Stimulated activated CD4-positive, alpha-beta T cell treated with anti-CD3 and anti-CD28 coated beads, TNF-alpha, amount 100 ng/mL, for 1 hour (primary cell): ENCODE measurements at places on chromosomes 2 and 18.

DNA sequence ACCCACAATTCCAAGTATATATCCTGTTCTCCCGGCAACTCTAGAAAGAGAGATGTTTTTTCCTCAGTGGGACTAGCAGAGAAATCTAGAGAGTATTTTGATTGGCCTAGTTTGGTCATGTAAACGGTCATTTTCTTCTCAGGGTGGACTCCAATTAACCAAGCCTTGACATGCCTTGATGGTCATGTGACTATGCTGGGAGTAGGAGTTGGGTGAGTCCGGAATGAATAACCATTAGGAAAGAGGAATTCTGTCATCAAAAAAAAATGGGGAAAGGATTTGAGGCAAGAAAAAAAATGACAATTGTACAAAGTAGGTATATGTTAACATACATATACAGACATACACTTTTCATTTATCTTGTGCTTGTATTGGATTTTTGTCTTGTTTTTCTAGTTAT, 248.2 kb upstream of the CDH20 start:
- DNase-seq, result no peak

DNA sequence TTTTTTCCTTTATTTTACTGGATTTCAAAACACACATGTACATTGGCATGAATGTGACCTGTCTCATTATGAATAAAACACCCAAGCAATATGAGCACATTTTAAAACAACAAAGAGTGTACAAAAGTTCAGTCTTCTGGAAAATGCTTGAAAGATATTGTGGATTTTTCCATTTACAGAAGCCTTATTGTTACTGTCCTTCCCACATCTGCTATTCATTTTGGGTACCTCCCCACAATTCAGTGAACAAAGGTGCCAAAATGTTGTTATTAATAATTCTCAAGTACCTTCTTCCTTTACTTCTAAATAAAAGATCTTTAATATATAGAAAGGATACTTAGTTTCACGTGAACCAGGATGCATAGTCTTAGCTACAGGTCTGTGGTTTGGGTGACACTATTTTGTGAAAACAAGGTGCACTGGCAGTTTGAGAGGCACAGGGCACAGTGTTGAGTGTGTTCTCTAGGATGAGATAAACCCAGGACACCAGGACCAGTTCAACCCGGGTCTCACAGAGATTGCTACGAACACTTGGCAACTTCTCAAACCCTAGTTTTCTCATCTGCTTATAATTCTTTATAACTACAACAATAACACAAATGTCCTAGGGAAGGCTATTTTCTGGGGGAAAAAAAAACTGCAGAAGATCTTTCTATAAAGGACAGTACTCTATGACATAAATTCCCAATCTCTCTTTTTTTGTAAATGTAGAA, 84.5 kb upstream of the GALNT5 start:
- no peak for DNase-seq

GRCh38 chr2:168564641-168565040, 108.6 kb downstream of the CERS6 start:
- no peak for DNase-seq

DNA sequence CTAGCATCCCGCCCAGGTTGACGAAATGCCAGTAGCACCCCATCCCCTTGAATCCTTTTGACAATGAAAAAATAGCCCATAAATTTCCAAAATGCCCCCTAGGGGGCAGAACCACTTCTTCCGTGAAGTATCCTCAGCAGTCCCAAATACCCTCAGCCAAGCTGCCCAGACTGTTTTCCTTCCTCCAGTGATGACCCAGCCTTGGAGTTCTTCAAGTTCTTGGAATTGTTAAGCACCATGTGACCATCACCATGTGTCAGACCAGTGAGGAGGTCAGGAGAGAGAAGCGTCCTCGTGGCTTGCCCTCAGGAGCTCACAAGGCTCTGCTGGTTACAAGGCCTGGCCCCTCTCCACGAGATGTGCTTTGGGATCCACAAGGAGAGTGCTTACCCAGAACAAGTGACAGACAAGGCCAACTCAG, 1.4 kb upstream of the SLC23A3 start:
- DNase-seq, result no peak

DNA sequence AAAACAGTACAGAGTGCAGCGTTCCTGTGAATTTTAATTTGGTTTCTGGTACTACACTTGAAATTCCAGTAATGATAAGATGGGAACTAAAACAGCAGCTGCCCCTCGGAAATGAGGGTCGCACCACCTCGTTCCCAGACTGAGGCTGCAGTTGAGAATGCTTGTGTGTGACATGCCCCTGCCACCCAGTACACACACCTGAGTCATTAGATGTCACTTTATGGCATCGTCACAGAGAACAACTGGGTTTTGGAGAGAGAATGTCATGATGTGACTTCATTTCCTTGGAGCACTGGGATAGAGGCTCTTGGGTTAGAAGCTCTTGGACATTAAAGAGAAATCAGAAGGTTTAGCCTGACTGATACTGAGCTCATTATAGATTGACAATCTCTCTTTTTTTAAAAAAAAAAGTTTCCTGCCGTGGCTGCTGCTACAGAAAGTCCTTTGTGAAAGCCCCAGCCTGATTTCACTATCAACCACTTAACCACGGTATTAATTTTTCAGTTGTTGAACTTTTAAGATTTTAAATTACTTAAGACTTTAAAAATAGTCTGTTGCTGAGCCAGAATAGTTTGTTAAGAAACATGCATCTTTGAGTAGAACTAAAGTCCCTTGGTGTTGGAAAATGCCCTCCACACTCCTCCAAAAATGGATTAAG, 24.5 kb downstream of the BCL2L11 start:
- DNase-seq, result no peak

DNA sequence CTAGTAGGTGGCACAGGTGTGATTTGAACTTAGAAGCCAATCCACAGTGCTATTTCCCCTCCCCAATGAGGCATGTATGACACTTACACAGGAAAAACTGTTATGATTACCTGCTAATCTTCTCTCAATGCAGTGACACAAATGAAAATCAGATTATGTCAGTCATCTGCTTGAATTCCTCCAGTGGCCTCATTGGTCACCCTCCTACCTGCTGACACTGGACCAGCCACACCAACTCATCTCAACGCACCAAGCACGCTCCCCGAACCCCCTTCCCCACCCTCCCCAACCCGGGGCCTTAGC, 82.2 kb upstream of the SEC11C start:
- DNase-seq, result no peak

- DNase-seq, result no peak
Observed at GRCh38 chr2:172848519-172848918, 112.9 kb downstream of the RAPGEF4 start.

DNA sequence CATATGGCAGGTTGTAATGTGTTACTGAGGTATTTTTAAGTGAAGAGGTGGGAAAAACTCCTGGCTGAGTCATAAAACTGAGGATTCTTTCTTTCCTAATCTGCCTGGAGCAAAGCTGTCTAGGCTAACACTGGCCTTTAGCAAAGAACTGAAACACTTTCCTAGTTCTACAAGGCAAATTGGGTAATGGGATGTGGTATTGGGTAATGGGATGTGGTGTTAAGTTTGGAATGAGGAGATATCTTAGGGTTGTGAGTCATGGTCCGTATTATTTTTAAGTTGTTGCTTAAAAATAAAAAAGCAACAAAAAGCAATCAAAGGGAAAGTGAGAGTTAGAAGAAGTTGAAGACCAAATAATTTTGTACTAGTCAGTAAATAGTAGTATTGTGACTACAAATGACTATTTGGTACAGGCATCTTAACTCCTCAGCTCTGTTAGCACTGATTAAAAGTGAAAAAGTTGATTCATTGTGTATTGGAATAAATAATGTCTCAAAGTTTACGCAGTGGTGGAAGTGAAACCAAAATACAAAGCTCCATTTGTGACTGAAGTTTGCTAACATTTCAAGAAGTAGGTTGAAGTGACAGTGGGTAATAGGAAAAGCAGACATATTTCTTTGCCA, 216.8 kb downstream of the CAMKMT start:
- DNase-seq, result no peak

DNA sequence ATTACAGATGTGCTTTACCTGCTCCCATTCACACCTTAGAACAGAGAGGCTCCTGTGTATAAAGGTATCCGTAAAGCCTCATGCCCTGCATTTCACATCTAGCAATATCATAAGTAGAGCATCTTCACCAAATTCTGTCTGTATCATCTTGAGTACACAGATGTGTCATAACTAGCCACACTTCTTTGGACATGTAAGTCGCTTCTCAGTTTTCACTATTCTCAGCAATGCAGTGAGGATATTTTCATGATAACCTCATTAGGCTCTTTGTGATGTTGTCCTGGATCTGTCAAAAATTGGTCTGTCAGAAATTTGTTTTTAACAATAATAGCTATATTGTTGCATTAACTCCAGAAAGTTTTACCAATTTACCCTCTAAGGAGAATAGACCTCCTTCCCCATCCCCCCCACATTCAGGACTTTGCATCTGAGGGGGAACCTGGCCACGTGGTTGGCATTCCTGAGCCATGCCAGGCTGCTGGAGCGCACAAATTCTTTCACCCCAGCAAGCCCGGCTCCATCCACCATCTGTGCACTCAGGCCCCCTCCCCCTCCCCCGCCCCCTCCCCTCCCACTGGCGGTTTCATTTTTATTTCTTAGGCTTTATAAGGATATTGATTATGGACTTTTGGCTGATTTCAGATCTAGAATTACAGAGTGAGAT, 34.1 kb downstream of the AGAP1 start:
- DNase-seq, result no peak

- DNase-seq, result no peak
Observed at GRCh38 chr18:57806201-57806977, 3.3 kb upstream of the ATP8B1 start.

DNA sequence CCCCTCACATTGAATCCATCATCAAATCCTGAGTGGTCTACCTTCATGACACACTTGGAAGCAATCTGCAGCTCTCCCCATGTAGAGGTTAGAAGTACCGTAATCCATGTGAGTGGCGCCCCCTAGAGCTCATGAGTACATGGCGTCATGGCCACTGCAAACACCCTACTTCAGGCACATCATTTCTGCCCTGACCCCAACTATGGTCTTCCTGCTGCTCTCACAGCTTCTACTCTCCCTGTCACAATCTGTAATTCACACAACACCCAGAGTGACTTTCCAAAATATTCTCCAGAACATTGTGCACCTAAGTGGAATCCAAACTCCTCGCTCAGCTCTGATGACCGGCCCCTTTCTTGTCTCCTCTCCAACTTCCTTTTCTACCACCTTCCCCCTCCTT, 141.9 kb downstream of the ANKRD44 start:
- peak; percentile 22 for DNase-seq

DNA sequence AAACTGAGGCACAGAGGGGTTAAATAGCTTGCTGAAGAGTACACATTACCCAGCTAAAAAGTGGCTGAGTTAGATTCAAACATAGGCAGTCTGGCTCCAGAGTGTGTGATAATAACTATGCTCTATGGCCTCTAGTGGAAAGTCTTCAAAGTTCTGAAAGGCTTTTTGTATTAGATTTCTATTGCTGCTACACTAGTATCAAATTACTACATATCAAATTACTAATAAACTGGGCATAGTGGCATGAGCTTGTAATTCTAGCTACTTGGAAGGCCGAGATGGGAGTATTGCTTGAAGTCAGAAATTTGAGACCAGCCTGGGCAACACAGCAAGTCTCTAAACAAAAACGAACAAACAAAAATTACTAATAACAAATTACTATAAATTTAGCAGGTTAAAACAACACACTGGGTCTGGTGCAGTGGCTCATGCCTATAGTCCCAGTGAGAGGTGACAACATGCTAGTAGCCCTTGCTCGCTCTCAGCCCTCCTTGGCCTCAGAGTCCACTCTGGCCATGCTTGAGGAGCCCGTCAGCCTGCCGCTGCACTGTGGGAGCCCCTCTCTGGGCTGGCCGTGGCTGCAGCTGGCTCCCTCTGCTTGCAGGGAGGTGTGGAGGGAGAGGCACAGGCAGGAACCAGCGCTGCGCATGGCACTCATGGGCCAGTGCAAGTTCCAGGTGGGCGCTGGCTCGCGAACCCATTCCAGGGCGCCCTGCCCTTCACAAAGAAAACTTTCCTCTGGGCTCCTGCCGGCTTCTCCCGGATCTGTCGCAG, 38.2 kb upstream of the TWSG1 start:
- DNase-seq, result no peak

- DNase-seq, result no peak
Observed at GRCh38 chr2:102474785-102475184, 1.8 kb downstream of the SLC9A4 start.

GRCh38 chr2:15181092-15181745, 379.9 kb downstream of the NBAS start:
- DNase-seq, result no peak

DNA sequence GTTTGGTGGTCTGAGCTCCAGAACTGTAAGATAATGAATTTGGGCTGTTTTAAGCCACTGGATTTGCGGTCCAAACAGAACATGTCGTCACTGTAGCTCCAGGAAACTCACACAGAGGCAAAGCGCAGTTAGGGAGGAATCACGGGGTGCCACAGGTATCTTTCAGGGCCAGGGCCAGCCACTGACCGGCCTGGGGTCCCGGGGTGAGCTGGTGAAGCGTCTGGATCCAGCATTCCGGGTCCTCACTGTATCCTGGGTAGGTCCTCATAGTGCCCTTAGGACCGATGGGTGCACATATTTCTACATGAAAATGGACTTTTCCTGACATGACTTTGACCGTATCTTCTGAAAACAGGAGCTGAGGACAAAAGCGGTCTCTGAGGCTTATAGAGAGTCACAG, 196.0 kb upstream of the HDAC4 start:
- no peak for DNase-seq

DNA sequence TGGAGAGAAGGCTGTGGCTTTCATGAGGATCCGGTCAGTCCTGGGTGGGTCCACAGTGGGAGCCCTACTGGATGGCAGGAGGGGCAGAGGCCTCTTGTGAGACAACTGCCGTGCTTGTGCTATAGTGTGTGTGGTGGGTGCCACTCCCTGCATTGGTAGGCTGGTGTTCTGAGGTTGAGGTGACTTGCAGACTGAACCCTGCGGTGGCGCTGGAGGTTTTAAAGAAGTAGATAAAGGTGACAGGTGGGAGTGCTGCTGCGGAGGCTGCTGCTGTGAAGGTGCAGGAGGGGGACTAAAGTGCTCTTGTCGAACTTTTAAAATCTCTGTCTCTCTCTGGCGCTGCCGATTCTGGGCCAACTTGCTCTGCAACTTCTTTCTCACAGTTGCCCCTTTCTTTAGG, 29.7 kb downstream of the INO80D start:
- no peak for DNase-seq

DNA sequence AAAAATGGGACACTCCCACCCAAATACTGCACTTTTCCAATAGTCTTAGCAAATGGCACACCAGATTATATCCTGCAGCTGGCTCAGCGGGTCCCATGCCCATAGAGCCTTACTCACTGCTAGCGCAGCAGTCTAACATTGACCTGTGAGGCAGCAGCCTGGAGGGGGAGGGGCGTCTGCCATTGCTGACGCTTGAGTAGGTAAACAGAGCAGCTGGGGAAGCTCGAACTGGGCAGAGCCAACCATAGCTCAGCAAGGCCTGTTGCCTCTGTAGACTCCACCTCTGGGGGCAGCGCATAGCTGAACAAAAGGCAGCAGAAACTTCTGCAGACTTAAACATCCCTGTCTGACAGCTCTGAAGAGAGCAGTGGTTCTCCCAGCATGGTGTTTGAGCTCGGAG, 110.4 kb downstream of the CTIF start:
- DNase-seq, result no peak

- DNase-seq, result no peak
Observed at GRCh38 chr2:35297403-35297802, 1058.2 kb upstream of the CRIM1 start.

GRCh38 chr2:65112633-65113032, 17.3 kb downstream of the RAB1A start:
- no peak for DNase-seq

GRCh38 chr2:219176818-219177551, at the start of gene CNPPD1:
Gene CNPPD1, minus strand, starts transcription at chr2:219176925. Its CDS starts 97 bp downstream, at chr2:219176828.
- DNase-seq, result peak; percentile 75

GRCh38 chr2:8672940-8673339, 8.9 kb upstream of the ID2 start:
- DNase-seq, result no peak

GRCh38 chr2:71689393-71689792, 236.0 kb downstream of the DYSF start:
- no peak for DNase-seq
